ENCODE measurements at places on chromosomes 1 and 21.

DNA sequence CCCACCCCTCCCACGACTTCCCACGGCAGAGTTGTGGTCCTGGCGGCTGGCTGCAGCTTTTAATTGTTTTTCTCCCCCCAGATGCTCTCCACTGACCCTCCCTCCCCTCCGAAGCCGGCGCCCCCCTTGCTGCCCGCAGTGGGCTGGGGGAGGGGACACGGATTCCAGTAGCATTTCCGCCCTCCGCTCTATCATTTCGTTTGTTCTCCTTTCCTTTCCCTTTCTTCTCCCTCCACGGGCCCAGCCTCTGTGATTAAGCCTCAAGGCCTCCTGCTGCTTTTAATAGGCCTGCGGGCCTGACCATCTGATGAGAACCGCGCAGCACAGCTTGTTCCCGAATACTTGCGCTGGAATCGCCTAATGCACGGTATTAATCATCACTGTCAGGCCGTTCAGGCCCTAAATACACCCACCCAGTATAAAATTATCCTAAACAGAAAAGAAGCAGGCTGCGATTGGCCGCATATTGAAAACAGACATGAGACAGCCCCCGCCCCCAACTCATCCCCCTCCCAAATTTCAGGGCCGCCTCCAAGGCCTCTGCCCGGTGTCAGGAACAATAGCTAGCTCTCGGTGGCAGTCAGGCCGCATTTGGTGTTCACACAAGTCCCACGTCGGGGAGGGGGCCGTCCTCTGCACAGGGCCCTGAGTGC lies 102.0 kb upstream of the ARHGEF16 start:
- DNase-seq, result no peak

GRCh38 chr1:19165501-19165900 lies 44.6 kb downstream of the UBR4 start:
- DNase-seq, result no peak

- DNase-seq, result no peak
Measured at GRCh38 chr1:201295861-201296260, 12.6 kb downstream of the PKP1 start.

- no peak for DNase-seq
Measured at GRCh38 chr1:201139756-201140155, 12.8 kb upstream of the ASCL5 start.

DNA sequence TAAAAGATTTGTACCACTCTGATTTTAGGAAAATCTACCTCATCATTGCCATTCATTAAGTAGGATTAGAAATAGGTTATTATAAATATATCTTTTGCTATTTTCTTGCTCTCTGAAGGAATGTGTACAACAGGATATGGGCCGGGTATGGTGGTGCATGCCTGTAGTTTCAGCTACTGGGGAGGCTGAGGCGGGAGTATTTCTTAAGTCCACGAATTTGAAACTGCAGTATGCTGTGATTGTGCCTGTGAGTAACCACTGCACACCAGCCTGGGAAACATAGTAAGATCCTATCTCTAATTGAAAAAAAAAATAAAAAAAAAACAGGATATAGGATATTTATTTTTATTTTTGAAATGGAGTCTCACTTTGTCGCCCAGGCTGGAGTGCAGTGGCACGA lies 50.0 kb downstream of the CLIC4 start:
- DNase-seq, result no peak

DNA sequence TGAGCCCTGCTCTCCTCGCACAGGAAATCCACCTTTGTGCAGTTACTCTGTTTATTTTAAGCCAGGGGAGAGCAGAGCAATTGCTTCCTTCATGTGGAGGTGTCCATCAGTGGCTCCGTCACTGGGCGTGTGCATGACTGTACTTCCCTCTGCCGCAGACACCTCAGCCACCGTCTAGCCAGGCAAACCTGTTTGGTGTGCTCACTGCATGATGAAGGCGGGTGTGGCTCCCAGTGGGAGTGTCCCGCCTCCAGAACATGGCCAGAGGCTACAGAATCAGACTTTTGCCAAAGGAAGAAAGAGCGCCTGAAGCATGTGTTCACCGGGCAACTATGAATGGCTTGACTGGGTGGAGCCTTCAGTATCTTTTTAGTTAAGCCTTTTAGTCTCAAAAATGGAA lies 26.1 kb upstream of the LAMC2 start:
- no peak for DNase-seq

GRCh38 chr1:223837206-223837605 lies 8.5 kb downstream of the TP53BP2 start:
- DNase-seq, result no peak

DNA sequence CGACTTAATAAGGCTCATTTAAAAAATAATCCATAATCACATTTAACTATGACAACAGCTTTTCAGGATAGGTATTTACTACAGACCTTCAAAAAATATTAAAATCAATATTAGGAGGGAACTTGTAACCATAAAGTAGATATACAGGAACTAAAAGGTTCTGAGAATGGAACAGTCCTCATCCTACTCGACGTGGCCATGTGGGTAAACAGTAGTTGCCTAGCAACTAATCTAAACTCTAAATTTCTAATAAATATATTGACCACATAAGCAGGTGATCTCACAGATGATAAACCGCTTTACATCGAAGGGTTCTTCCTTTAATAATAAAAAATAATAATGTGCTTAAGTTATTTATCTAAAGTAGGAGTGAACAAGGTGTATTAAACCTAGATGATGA lies 7.9 kb downstream of the AKT3 start:
- DNase-seq, result no peak

DNA sequence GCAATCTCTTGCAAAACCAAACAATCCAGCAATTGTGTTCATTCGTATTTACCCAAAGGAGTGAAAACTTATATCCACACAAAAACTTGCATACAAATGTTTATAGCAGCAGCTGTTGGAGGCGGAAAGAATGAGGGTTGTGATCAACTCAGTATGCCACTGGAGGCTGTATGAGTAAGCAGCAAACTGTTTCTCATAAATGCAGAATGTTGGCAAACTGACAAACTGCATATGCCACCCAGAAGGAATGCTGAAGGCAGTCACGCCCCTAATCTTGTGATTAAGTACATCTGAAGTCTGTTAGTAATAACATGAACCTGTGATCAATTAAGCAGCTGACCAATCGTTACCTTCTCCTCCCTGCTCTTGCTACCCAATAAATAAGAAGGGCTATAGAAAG lies 60.5 kb upstream of the CR2 start:
- DNase-seq, result no peak

- DNase-seq, result no peak
Measured at GRCh38 chr1:168811176-168811575, 82.2 kb upstream of the DPT start.

DNA sequence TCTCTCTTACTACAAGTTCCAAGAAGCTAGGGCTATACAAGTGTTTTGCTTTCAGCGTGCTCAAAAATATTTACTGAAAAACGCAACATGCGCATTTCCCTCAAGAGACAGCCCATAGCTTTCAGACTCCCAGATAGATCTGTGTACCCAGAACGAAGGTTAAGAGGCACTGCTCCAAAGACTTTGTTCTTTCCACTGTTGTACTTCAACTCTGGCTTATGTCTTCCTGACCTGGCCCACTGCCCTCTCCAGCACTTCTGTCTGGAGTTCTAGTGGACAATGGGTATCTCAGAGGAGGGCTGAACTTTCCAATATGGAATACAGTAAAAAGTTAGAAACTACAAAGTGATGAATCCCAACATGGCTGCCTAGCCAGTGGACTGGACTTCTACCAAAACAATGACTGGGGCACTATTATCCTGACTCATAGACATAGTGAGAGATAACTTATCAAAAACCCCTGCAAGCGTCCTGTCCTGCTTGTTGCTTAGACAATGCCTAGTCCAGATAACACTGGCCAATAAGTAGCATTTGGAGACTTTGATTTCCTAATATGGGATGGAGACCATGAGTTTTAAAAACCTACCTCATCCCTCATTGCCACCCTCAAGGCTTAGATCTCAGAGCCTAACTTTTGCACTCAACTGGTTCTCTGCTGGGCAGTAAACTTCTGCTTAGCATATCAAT lies 8.8 kb upstream of the ADAR start:
- DNase-seq, result no peak

DNA sequence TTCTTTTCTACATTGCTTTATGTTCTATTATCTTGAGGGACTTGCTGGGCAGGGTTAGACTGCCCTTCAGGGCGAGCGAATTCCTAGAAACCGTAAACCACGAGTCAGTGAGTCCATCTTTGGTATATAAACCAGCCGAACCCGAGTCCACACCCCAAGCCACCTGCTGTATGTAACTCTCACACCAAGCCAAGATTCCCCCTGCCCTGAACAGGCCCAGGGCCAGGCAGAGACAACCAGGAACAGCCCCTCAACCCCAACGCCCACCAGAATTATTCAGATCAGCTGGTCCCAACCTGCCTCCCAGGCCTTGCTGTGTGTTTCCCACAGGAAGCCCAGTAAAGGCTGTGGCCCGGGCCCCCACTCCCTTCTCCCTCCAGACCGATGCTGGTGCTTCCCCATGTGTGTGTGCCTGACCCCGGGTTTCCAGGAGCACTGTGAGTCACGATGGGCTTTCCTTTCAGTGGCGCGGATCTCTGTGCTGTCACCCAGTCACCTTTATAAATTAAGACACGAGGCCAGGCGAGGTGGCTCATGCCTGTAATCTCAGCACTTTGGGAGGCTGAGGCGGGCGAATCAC lies 17.1 kb downstream of the KIF17 start:
- no peak for DNase-seq

DNA sequence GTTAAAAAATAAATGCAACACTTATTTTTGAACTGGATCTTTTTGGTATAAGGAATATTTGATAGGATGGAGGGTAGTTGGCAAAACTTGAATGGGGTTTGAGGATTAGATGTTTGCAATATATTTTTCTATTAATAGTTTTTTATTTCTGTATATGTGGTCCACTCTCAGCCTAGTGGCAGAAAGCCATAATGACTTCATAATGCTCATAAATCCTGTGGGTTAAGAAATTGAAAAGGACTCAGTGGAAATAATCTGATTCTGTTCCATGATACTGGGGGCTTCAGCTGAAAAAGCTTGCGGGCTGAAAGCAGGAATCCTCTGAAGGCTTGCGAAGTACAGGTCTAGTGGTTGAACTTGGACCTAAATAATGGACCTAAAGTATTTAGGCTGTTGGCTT lies 1028.6 kb upstream of the PRMT6 start:
- DNase-seq, result no peak

- DNase-seq, result no peak
Measured at GRCh38 chr1:36855699-36856494, 178.4 kb downstream of the GRIK3 start.

GRCh38 chr1:52111492-52111891 lies 30.4 kb upstream of the ZFYVE9 start:
- DNase-seq, result no peak

DNA sequence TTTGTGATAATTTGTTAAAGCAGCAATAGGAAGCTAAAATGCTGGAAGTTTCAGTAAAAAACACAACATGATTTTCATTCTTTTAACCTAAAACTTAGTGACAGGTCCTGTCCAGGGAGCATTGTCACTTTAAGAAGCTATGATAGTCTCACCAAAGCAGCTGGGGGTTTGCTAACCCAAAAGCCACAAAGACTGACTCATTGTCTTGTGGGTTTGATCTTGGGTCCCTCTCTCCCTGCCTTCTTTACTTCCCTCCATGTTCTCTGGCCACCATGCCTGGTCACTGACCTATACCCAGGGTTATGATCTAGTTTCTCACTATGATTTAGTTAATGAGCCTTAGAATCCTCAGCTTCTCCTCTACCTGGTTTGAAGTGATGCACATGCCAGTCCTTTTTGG lies 213.5 kb upstream of the PTGFR start:
- no peak for DNase-seq

GRCh38 chr1:204442376-204443259 lies 31.0 kb upstream of the PPP1R15B start:
- DNase-seq, result no peak

- no peak for DNase-seq
Measured at GRCh38 chr1:25484096-25484495, 53.4 kb downstream of the MACO1 start.

DNA sequence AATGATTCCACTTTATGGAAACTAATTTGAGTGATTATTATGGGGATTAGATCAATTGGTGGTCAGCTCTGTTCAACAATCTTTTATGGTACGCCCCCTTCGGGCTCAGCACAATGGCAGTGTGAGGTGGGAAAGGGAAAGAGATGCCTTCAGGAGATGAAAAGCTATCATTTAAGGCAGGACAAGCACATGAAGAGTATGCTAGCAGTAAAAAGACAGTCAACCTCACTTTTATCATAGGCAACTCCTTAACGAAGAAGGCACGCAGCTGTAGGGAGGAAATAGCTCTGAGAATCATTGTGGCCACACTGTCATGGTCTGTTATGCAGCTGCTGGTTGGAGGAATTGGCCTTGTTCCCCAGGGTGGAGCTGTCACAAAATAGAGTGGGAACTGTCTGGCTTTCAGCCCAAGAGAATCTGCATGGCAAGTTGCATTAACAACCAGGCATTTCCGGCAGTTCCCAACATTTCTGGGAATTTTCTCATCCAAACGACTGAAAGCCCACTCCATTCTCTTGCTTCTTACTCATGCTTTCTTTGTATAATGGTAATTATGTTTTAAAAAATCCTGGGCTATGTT lies 54.4 kb upstream of the BCL10 start:
- no peak for DNase-seq

DNA sequence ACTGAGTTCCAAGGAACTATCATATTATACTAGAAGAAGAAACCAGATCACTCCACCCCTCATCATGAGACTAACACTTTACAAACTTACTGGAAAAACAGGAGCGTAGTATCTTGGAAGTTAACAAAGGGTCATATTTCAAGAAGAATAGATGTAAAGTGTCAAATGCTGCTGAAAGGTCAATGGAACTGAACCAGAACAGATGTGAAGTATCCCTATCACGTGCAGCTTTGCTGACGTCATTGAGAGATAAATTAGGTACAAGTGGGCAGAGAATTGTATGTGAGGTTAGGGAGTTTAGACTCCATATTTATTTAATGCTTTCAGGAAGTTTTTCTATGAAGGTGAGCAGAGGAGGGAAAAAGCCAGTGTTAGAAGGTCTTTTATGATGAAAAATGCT lies 483.0 kb downstream of the NCAM2 start:
- no peak for DNase-seq

DNA sequence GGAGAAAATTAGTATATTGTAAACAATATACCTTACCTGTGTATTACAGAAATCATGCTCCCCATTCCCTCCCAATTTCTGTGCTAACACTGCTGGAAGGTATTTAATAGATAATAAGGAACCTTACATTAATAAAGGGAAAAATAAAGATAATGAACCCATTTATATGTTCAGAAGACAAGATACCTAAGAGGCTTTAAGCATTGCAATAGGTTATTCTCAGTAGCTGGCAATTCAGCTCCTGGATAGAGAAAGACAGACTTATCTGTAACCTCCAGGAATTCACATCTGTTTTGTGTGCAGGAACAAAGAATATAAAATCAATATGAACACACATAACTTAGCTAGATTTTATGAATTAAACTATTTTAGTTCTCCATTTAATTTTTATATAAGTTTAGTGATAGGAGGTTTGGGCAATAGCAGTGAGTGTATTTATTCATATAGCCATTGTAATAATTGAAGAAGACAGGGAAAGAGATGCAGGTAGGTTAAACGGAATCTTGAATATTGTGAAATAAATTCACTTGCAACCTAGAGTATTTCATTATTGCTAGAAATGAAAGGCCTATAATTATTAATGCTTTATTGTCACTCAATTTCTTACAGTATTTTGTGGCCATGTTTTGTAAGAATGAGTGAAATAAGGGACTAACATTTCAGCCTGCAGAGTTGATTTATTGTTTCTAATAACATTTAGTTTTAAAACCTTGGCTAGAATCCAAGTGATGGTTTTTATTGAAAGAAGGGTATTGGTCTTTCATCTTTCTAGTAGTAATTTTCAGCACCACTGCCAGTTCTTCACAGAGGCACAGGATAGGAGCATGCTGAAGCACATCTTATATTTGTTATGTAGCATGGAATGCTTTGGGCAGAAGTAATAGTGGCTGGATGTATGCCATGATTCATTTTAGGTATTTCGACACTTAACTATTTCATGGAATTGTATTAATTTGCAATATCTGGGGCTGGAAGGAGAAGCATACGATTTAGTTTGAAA lies 1.5 kb downstream of the XPR1 start:
- no peak for DNase-seq
